Stimulated activated naive CD4-positive, alpha-beta T cell (primary cell): ENCODE measurements at places on chromosomes 2 and 18.

GRCh38 chr2:240518981-240519380 lies 38.8 kb downstream of the ANKMY1 start:
- DNase-seq = no peak

- no peak for DNase-seq
Measured at GRCh38 chr2:22784566-22784965, 600.4 kb upstream of the KLHL29 start.

GRCh38 chr2:96090196-96090926 lies 26.0 kb downstream of the ADRA2B start:
- no peak for DNase-seq

GRCh38 chr2:5942204-5942603 lies 250.0 kb downstream of the SOX11 start:
- DNase-seq = no peak

DNA sequence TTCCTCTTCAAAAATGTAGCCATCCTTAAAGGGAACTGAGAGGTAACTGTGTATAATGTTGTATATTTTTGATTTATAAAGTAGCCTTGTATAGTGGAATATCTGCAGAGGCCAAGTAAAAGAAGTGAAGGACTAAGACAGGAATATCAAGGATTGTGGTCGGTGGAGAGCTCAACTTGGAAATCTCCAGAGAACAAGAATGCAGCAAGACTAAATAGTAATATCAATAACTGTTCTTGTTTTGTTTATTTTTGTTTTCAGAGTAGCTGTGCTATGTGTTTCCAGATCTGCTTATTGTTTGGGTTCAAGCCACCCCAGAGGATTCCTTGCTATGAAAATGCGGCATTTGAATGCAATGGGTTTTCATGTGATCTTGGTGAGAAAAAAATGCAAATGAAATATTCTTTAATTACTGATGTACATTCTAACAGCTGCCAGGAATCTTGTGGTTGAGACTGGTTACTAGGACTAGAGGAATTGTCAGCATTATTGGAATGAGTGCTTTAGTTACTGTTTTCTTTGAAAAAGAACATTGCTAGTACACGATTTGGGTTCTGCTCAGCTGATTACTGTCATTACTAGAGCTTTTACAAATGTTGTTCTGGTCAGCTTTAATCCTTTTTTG lies 25.0 kb downstream of the FASTKD2 start:
- no peak for DNase-seq

DNA sequence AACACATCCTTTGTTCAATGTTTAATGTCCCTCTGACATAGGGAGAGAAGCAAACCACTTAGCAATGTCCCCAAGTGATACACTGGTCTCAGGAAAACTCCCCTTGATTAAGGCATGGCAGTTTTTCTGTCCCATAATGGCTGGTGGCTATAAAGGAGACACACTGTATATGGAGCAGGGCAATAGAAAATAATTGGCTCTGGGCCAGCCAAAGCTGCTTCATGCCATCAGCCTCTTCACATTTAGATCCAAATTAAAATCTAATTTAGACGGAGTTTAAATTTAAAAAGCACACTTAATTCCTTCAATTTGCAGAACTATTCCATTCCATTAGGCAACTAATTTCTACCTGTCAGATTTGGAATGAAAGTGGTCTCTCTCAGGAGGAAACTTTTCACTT lies 638.1 kb downstream of the DSC3 start:
- no peak for DNase-seq

GRCh38 chr2:207617011-207617671 lies 8.1 kb downstream of the METTL21A start:
- DNase-seq = no peak

DNA sequence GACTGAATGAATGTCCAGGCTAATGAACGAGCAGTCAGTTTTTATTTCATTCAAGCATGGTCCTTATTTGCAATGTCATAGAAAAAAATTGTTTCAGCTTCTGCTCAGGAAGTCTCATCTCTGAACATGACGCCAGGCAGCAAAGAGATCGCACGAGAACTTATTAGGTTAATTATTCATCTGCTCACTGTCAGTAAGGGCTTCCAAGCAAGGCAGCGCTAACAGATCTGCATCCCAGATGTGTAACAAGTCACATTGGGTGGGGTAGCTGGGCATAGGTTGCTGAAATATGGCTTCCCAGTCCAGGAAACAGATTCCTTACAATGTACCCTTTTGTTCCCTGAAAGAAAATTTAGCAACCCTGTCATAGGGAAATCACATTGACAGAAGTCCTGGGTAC lies 63.5 kb downstream of the ANKRD44 start:
- DNase-seq = no peak

DNA sequence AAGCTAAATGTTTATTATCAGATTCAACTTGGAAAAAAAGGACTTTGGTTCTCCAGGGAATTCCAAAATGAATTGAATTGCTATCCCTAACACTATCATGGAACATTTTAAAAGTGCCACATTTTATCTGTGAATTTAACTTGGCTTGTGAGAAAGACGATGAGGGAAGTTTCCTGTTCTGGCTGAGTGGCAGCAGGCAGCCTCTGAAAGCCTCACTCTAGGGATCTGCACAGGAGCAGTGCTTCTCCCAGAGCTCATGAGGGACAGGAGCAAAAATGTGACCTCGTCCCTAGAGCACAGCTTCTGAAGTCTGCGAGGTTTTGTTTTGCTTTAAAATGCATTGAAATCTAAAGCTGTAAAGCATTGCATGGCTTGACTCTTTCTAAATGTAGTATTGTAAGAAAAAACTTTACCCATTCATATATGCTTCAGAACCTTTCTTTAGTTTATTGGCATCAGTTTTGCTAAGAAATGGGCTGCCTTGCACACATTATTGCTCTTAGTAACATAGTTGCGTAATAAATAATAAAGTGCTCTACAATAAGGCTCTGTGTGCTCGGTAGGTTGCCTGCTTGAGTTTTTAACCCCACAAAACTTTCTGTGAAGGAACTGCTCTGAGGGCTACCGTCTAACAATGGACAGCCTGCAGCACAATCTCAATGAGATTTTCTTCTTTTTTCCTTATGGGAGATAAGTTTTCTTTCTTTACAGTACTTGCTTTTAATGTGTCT lies 136.2 kb upstream of the CDCA7 start:
- DNase-seq = no peak
